ENCODE measurements at places on chromosomes 4 and X. TPM values are rescaled to one million over a fixed set of nuclear protein-coding genes. Genes with fewer than 3 reads are reported as not detected.

Gene PCDH18
- total RNA-seq = under 0.01 TPM

Gene ADAMTS3
- total RNA-seq = 1.1 TPM

Gene SATL1
- total RNA-seq = under 0.01 TPM

GRCh38 chr4:42473071-42473684 is 75.9 kb downstream of the SHISA3 start:
- DNase-seq = no peak

- DNase-seq = no peak
Measured at GRCh38 chrX:133576876-133577275, 161.6 kb upstream of the GPC4 start.

DNA sequence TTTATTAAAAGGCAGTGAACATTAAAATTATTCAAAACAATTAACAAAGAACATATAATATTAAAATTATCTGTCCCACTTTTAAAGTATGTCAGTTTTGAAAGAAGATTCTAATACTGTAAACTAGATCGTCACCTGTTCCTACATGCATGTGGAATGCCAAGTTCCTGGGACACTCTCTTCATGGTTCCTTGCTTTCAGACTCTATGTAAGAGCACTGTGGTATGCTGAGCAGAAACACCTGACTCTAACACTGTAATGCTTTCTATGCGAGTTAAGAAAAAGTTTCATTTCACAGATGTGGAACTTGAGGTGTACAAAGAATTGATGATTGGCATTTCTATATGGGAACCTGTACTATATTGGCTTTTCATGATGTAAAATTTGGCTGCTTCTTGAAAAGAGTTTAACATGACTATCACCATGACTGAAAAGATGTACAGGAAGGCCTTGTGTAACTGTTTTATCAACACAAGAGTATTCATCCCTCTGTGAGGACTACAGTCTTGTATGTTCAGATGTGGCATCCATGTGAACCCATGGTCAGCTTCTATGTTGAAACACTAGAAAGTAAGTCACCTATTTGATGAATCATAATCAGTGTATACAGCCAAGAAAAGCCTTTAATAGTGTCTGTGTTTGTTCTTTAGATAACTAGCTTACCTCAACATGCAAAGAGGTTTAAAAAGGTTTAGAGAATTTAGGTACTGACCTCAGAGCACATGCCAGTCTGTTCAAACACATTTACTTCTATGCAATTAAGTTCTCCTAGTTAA is 354.5 kb downstream of the ARHGAP24 start:
- no peak for DNase-seq

DNA sequence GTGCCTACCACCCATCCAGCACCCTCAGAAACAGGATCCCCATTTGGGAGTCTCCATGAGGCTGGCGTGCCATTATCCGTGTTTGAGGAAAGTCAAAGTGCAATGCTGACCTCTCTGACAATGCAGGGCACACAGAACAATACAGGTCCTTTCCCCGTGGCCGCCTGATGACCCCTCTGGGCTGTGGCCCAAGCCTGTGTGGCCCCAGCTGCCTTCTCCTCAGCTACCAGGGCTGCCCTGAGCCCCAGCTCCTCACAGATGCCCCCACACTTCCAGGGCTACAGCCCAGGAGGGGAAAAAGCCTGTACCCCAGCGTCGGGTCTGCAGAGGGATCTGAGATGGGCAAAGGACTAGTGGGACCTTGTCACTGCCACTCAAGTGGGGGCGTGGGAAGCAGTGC is 15.5 kb downstream of the ZFYVE28 start:
- DNase-seq = no peak

DNA sequence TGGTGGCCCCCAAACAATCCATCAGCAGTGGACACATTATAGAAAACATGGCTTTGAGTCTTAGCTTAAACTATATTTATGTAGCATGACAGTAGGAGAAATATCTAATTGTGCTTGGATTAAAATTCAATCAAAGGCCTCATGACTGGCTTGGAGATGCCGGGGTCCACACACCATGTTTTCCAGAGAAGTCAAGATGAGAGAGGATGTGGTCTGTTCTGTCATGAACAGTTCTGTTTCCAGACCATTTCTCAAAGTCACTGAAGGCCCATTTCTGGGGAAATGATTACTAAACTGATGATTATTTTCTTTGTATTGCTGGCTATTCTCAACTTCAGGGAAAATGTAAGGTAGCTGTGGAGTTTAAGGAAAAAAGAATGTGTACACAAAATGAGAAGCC is 76.3 kb downstream of the C4orf51 start:
- DNase-seq = no peak

DNA sequence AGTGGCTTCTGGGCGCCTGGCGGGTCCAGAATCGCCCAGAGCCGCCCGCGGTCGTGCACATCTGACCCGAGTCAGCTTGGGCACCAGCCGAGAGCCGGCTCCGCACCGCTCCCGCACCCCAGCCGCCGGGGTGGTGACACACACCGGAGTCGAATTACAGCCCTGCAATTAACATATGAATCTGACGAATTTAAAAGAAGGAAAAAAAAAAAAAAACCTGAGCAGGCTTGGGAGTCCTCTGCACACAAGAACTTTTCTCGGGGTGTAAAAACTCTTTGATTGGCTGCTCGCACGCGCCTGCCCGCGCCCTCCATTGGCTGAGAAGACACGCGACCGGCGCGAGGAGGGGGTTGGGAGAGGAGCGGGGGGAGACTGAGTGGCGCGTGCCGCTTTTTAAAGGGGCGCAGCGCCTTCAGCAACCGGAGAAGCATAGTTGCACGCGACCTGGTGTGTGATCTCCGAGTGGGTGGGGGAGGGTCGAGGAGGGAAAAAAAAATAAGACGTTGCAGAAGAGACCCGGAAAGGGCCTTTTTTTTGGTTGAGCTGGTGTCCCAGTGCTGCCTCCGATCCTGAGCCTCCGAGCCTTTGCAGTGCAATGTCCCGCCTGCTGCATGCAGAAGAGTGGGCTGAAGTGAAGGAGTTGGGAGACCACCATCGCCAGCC is at the start of gene ATOH1:
TSS of gene ATOH1 (plus strand) at position 422 of the 663 bp plus-strand sequence. CDS start at position 596, 174 bp downstream.
- peak; percentile 26 for DNase-seq

DNA sequence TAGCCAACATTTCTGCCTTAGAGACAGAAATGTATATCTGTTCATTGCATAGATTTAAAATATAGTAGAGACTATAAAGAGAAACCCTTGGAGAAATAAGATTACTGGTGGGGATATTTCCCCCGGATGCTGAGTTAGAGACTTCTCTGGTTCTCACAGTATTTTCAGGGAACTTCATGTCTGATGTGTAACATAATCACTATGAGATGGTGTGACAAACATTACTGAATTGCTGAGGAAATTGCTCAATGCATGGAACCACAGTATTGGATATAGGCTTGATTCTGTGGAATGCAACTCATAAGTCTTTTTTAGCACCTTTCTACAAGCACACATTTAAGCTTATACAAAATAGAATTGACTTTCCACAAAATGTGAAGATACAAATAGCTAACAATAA is 152.7 kb downstream of the SOWAHB start:
- DNase-seq = no peak

DNA sequence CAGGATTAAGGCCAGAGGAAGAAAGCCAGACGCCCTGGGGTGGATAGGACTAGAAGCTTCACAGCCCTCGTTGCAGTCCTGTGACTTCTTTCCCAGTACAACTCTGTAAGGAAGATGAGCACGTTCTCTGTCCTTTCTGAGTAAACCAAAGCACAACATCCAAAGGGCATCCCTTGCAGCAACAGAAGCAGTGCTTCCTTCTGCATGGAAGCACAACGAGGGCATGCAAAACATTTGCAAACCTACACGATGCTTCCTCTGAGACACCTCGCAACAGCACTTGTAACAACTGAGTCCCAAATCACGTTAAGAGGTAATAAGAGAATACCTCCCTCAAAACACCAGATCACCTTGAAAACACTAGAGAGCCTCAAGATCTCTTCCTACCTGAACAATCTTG is 335.7 kb upstream of the RASGEF1B start:
- no peak for DNase-seq
